ENCODE measurements at places on chromosomes 6 and 20.

GRCh38 chr6:36349240-36349639 is 12.6 kb upstream of the BNIP5 start:
- DNase-seq = no peak

DNA sequence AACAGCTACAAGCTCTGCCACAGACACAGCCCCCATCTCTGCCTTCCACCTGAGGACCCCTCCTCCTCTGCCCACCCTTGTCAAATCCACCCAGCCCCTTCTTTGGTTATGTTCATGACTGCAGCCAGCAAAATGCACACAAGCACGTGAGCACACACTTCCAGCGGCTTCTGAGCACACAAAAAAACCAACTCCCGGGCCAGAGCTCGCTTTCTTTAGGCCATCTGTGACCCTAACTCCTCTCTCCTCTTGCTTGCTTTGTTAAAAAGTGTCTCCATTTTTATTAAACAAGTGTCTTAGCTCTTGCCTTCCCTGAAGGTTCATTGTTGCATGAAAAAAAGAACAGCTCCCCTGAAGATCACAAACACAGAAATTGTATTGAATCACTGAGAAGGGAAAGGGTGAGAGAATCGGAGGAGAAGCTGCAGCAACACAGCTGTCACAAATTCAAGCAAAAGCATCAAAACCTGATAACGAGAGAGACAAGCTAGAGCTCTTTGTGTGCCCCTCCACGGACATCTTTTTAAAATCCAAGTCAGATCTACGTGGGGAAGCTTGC is 142.1 kb downstream of the CD83 start:
- DNase-seq = no peak

DNA sequence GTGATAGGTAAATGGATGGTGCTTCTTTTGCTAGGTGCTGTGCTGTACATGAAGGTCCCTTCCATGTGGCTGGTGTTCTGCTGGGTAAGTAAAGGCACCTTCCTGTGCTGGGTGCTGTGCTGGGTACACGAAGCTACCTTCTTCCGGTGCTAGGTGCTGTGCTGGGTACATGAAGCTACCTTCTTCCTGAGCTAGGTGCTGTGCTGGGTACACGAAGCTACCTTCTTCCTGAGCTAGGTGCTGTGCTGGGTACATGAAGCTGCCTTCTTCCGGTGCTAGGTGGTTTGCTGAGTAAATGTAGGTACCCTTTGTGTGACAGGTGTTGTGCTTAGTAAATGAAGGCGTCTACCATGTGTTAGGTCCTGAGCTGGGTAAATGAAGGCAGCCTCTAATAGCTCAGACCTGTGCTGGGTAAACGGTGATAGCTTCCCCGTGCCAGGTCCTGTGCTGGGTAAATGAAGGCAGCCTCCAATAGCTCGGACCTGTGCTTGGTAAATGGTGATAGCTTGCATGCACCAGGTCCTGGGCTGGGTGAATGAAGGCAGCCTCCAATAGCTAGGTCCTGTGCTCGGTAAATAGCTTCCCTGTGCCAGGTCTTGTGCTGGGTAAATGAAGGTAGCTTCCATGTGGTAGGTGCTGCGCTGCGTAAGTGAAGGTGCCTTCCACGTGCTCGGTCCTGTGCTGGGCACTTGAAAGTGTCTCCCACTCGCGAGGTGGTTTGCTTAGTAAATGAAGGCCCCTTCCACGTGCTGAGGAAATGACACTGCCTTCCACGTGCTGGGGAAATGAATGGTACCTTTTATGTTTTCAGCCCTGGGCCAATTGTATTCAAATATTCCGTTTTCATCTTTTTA is 115.5 kb downstream of the ERMARD start:
- DNase-seq = no peak

- DNase-seq = no peak
Measured at GRCh38 chr20:63371291-63371865, 10.2 kb upstream of the CHRNA4 start.

DNA sequence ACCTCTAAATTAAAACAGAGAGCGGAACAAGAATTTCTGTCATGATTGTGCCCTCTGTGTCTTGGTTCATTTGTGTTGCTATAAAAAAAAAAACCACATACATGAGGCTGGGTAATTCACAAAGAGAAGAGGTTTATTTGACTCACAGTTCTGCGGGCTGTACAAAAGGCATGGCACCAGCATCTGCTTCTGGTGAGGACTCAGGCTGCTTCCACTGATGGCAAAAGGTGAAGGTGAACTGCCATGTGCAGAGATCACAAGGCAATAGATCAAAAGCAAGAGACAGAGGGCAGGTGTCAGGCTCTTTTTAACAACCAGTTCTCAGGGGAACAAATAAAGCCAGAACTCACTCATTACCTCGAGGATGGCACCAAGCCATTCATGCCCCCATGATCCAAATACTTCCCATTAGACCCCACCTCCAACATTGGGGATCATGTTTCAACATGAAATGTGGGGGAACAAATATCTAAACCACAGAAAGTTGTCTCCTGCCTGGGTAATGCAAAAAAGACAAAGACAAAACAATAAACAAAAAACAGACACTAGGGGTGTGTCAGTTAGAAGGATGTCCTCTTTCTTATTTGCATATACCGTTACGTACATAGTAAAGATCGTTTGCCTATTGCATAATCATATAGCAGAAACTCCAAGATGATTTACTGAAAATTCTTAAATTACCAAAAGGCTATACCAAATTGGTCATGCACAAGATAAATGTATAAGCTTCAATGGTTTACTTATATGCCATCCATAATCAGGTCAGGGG is 17.0 kb downstream of the SERPINB9 start:
- no peak for DNase-seq

All from stimulated activated CD4-positive, alpha-beta T cell treated with anti-CD3 and anti-CD28 coated beads, Interleukin-1b, Interleukin-23, amount 100 ng/mL, for 24 hours (primary cell).